ENCODE measurements at places on chromosomes 6 and 20. TPM values are rescaled to one million over a fixed set of nuclear protein-coding genes. Genes with fewer than 3 reads are reported as not detected.
A peak's percentile ranks its signal among the peaks of the same experiment; 100 is the strongest.

GRCh38 chr6:44681761-44682160 is 294.3 kb downstream of the CDC5L start:
- peaks cover 2% of the 10 kb centered on the region for H3K4me1 ChIP-seq
- H3K4me3 ChIP-seq: no peak overlapping the region
- no peaks in the 10 kb centered on the region for H3K36me3 ChIP-seq
- DNase-seq: no peak
- H3K27ac ChIP-seq: no peak overlapping the region
- no peaks in the 10 kb centered on the region for H3K27me3 ChIP-seq

Gene ISM1
- total RNA-seq: 0.36 TPM

- no peaks in the 10 kb centered on the region for H3K27me3 ChIP-seq
- no peak overlapping the region for H3K27ac ChIP-seq
- H3K4me1 ChIP-seq: no peaks in the 10 kb centered on the region
- H3K4me3 ChIP-seq: no peak overlapping the region
Measured at GRCh38 chr20:32877507-32877906, 18.8 kb downstream of the EFCAB8 start.

DNA sequence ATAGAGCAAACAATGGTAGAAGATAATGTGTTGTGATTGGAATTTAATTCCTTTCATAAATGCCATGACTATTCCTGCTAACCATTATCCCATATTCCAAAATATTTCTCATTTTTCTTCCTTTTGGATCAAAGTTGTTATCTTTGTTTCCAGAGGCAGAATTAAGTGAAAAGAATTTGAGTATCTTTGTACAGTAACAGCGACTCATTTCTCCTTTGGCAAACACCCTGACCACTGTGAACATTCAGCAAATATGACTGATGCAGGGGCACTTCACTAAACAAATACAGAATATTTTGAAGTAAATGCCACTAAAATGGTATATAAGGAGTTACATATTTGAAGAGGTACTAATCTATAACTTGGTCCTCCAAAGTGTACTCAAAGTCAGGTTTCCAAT is 105.0 kb upstream of the LAMP5 start:
- no peaks in the 10 kb centered on the region for H3K27me3 ChIP-seq
- no peak overlapping the region for H3K27ac ChIP-seq
- no peaks in the 10 kb centered on the region for H3K4me1 ChIP-seq
- H3K36me3 ChIP-seq: no peaks in the 10 kb centered on the region
- DNase-seq: no peak
- no peak overlapping the region for H3K4me3 ChIP-seq

GRCh38 chr6:169073311-169073710 is 180.3 kb downstream of the THBS2 start:
- no peak overlapping the region for H3K4me3 ChIP-seq
- H3K27me3 ChIP-seq: peaks cover 3% of the 10 kb centered on the region
- H3K27ac ChIP-seq: no peak overlapping the region
- no peak for DNase-seq

Gene CTCFL
- total RNA-seq: not detected

Gene PRPH2
- not detected for total RNA-seq

- no peak for DNase-seq
- H3K4me3 ChIP-seq: no peak overlapping the region
- H3K27me3 ChIP-seq: peaks cover 21% of the 10 kb centered on the region
- no peaks in the 10 kb centered on the region for H3K36me3 ChIP-seq
Measured at GRCh38 chr6:99362678-99363268, 13.3 kb upstream of the FAXC start.

Gene NKX2-2
- total RNA-seq: not detected

DNA sequence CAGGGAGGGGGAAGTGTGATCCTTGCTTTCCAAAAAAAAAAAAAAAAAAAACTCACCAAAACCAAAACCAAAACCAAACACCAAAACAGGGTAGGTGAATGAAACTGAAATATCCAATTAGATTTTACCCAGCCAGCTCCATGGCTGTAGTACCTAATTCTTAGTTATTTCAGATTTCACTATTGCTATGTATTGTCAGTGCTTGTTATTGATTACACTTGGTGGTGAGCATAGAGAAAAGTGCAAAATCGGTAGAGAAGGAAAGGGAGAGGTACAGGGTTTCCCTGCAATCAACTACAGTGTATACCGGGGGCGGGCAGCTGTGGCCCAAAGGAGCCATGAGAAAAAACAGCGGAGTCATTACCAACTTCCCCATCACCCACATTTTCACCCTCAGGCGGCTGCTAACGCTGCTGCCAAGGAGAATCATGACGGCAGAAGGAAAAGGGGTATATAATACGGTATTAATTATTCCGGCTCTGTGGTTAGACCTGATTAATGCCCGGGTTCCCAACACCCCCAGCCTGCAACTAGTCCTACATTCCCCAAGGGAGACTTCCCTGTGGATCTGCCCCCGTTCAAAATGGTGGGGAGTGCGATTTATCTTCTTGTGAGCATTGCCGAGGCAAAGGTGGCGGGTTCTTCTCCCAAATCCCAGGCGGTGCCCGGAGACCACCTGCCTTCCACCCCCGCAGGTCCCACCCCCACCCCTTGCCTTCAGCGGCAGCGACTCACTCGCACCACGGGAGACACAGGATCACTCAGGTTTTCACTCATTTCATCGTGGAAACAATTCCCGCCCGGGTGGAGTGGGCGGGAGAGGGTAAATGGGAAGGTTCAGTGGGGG is at the start of gene C6orf62:
C6orf62 (minus strand) TSS at position 30 of the 847 bp plus-strand sequence. CDS start 486 bp downstream, outside the sequence.
- H3K4me1 ChIP-seq: peaks cover 43% of the 10 kb centered on the region
- peaks cover 55% of the 10 kb centered on the region for H3K36me3 ChIP-seq
- peak within 1 kb of the TSS; percentile 100 for H3K4me3 ChIP-seq
- peak; percentile 82 for DNase-seq

GRCh38 chr20:39039261-39039660 is 77.1 kb downstream of the DHX35 start:
- H3K4me3 ChIP-seq: no peak overlapping the region
- DNase-seq: no peak
- H3K4me1 ChIP-seq: no peaks in the 10 kb centered on the region
- no peak overlapping the region for H3K27ac ChIP-seq

Gene FAM162B
- total RNA-seq: not detected

Gene OVOL2
- not detected for total RNA-seq

- no peaks in the 10 kb centered on the region for H3K4me1 ChIP-seq
- no peaks in the 10 kb centered on the region for H3K36me3 ChIP-seq
- no peak overlapping the region for H3K4me3 ChIP-seq
- H3K27me3 ChIP-seq: no peaks in the 10 kb centered on the region
Measured at GRCh38 chr20:6974838-6975237, 207.4 kb downstream of the BMP2 start.

- no peaks in the 10 kb centered on the region for H3K4me1 ChIP-seq
- peaks cover 7% of the 10 kb centered on the region for H3K27me3 ChIP-seq
- DNase-seq: no peak
- H3K4me3 ChIP-seq: no peak overlapping the region
- no peaks in the 10 kb centered on the region for H3K36me3 ChIP-seq
- H3K27ac ChIP-seq: no peak overlapping the region
Measured at GRCh38 chr6:41228616-41229015, 467 bp downstream of the TREML4 start.

Gene KCNQ2
- not detected for total RNA-seq

- H3K4me1 ChIP-seq: no peaks in the 10 kb centered on the region
- H3K36me3 ChIP-seq: peaks cover 2% of the 10 kb centered on the region
- DNase-seq: no peak
- H3K27ac ChIP-seq: no peak overlapping the region
- H3K27me3 ChIP-seq: peaks cover 7% of the 10 kb centered on the region
Measured at GRCh38 chr6:167937948-167938911, 59.2 kb upstream of the KIF25 start.

GRCh38 chr6:156707818-156708217 is 69.4 kb upstream of the ARID1B start:
- H3K4me1 ChIP-seq: no peaks in the 10 kb centered on the region
- H3K36me3 ChIP-seq: no peaks in the 10 kb centered on the region
- no peak overlapping the region for H3K4me3 ChIP-seq
- peaks cover 13% of the 10 kb centered on the region for H3K27me3 ChIP-seq
- no peak overlapping the region for H3K27ac ChIP-seq
- DNase-seq: no peak

DNA sequence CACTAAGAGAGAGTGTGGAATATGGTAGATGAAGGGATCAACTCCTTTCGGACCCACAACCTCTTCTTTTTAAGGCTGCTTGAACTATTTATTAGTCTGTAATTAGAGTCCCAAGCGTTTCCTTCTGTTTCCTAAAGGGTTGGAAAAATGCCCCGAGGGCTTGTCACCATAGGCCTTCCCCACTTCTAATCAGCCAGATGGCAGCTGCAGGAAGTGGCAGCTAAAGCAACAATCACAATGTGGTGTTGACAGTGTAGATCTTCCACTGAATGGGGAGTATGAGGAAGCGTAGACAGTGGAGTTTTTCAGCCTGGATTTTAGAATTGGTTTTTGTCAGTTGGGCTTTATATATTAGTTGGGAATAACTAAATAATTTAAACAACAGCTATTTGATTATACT is 40.6 kb downstream of the SLC35D3 start:
- no peak for DNase-seq
- H3K36me3 ChIP-seq: no peaks in the 10 kb centered on the region
- H3K4me3 ChIP-seq: no peak overlapping the region
- peaks cover under 1% of the 10 kb centered on the region for H3K4me1 ChIP-seq
- no peak overlapping the region for H3K27ac ChIP-seq

Gene ZNF311
- 1.3 TPM for total RNA-seq

Gene ZSCAN9
- 2.8 TPM for total RNA-seq

Gene PDE10A
- total RNA-seq: not detected

- H3K36me3 ChIP-seq: no peaks in the 10 kb centered on the region
- no peak for DNase-seq
- no peaks in the 10 kb centered on the region for H3K4me1 ChIP-seq
Measured at GRCh38 chr6:163085861-163086623, 328.5 kb upstream of the QKI start.

DNA sequence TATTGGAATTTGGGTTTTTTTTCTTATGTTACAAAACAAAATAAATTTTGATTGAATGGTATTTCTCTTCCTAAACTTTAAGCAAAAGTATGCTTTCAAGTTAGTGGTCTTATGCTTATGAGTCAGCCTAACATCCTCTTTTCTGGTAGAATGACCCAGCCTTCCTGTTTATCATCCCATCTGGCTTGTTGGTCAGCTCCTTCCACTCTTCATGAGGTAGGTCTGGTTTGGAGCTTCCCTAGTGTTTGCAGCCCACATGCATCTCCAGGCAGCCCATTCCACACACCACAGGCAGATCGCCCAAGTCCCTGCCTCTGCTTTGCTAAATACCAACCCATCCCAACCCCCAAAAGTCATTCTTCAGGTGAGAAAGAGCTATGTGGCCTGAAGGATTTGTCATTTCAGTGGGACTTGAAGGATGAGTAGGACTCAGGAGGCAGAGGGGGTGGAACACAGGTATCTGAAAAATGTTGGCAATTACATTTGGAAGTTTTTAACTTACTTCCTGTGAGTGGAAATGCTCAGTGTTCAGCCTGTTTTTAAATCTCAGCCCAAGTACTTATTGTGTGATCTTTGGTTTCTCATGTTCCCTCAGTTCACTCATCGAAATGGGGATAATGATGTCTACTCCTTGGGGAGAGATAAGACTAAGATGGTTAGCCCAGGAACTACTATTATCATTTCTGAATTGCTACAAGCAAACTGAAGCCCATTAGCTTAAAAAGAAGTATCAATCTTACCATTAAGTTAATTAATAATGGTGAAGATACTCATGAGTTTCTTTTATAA is 294.0 kb downstream of the ADGB start:
- H3K36me3 ChIP-seq: no peaks in the 10 kb centered on the region
- H3K4me1 ChIP-seq: peaks cover 2% of the 10 kb centered on the region
- H3K4me3 ChIP-seq: no peak overlapping the region
- no peak for DNase-seq
- H3K27me3 ChIP-seq: peaks cover 10% of the 10 kb centered on the region

DNA sequence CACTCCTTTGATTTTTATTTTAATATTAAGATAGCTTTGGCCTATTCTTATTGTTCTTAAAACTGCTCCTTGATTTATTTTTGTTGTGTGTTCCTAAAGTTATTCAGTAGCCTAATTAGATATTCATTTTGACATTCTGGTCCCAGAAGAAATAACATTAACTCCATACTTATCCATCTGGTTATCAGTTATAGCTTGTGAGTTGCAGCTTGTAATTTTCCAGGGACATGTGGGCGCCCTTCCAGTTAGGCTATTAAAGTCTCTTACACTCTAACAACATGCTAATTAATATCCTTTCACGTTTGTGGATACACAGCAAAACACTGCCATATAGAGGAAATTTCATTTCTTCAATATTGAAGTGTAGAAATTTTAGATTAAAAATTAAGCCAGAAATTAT is 987.5 kb downstream of the HACE1 start:
- no peak overlapping the region for H3K27ac ChIP-seq
- H3K4me3 ChIP-seq: no peak overlapping the region
- no peak for DNase-seq
- H3K4me1 ChIP-seq: no peaks in the 10 kb centered on the region

DNA sequence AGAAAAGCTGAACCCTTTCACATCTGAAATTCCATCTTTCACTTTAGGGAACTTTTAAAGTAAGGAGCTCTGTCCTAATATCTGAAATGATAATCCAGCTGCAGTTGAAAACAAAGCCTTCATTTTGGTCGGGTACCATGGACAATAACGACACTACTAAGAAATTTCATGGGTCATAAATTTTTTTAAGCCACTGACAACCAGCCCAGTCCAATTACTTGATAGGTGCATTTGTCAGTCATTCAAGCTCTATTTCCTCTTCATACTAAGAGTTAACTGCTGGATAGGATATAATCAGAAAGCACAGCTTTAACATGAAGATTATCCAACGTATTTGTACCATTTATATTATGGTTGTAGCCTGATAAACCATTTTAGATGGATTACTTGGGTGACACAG is 52.5 kb downstream of the MMUT start:
- H3K4me1 ChIP-seq: no peaks in the 10 kb centered on the region
- DNase-seq: no peak
- peaks cover 5% of the 10 kb centered on the region for H3K27me3 ChIP-seq
- no peak overlapping the region for H3K4me3 ChIP-seq
- H3K36me3 ChIP-seq: no peaks in the 10 kb centered on the region

- no peak overlapping the region for H3K4me3 ChIP-seq
- peaks cover 7% of the 10 kb centered on the region for H3K27me3 ChIP-seq
- no peaks in the 10 kb centered on the region for H3K4me1 ChIP-seq
- H3K27ac ChIP-seq: no peak overlapping the region
Measured at GRCh38 chr20:48603819-48604405, 223.9 kb downstream of the PREX1 start.

DNA sequence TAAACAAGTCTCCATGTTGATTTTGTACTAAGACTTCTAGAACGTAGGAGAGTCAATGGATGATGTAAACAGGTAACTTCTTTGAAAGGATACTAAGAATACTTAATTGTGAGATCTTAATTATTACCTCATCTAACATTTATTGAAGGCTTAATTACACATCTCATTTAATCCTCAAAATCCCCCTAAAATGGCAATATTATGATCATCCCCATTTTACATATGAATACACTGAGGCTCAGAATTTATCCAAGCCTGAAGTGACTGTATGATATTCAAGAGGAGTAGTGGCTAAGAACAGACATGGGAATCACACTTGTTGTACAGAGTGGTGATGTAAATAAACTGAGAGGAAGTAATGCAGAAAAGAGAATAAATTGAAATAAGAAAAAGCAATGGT is 22.9 kb downstream of the NOL7 start:
- DNase-seq: no peak
- peaks cover 44% of the 10 kb centered on the region for H3K4me1 ChIP-seq
- H3K27ac ChIP-seq: peak overlapping the region; percentile 38
- peaks cover 31% of the 10 kb centered on the region for H3K36me3 ChIP-seq
- no peak overlapping the region for H3K4me3 ChIP-seq

- peaks cover 42% of the 10 kb centered on the region for H3K36me3 ChIP-seq
- H3K4me3 ChIP-seq: peak overlapping the region; percentile 80
- peaks cover 69% of the 10 kb centered on the region for H3K4me1 ChIP-seq
- H3K27ac ChIP-seq: no peak overlapping the region
- DNase-seq: peak; percentile 69
Measured at GRCh38 chr6:31729979-31730630, 1.0 kb upstream of the DDAH2 start.

Gene BTNL2
- not detected for total RNA-seq

Gene TREML1
- total RNA-seq: not detected

Measured in activated CD4-positive, alpha-beta memory T cell treated with anti-CD3 and anti-CD28 coated beads for 36 hours (primary cell).